ENCODE measurements at places on chromosomes 13 and 19.

- DNase-seq: no peak
Observed at GRCh38 chr13:93004919-93005318, 221.7 kb upstream of the GPC6 start.

- DNase-seq: no peak
Observed at GRCh38 chr13:70729369-70729768, 621.1 kb upstream of the KLHL1 start.

DNA sequence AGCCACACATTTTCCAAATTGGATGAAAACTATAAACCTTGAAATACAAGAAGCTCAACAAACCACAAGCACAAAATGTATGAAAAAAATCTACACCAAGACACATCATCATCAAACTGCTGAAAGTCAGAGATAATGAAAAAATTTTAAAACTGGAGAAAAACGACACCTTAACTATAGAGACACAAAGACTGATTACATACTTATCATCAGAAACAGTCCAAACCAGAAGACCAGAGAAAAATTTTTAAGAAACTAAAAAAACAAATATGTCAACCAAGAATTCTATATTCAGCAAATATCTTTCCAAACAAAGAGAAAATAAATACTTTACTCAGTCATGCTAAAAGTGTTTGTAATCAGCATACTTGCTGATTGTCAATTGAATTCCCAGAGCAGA lies 8.5 kb upstream of the ZNF823 start:
- DNase-seq: no peak

DNA sequence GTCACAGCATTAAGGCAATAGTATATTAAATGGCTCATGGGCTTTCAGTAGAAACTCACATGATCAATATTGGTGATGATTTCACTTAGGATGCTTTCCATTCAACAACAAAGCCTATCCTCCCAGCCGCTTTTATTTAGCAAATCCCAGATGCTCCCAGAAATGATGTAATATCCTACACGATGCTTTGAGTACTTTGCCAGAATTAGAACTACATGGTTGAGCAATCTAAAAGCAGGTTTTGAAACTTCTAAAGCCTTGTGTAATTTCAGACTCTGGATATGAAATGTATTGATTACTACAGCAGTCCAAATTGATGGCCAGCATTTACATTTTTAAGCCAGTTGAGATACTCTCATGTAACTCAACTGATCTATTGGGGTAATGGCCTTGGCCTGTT lies 13.6 kb downstream of the DLEU7 start:
- DNase-seq: no peak

GRCh38 chr13:106499896-106500295 lies 35.6 kb downstream of the EFNB2 start:
- DNase-seq: peak; percentile 15

GRCh38 chr19:46898731-46899130 lies 37.9 kb downstream of the ARHGAP35 start:
- DNase-seq: peak; percentile 56

DNA sequence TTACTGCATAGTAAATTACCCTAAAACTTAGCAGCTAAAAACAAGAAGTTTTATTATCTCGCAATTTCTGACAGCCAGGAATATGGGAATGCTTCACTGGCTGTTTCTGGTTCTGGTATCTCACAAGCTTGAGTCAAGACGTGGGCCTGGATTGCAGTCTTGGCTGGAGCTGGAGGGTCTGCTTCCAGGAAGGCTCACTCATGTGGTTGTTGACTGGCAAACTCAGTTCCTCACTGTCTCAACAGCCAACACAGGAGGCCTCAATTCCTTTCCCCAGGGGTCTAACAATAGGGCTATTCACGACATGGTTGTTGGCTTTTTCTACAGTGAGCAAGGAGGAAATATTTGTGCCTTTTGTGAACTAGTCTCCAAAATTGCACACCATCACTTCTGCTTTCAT lies 146.3 kb downstream of the GPC5 start:
- DNase-seq: no peak

GRCh38 chr13:36553491-36553890 lies 120.3 kb upstream of the SERTM1 start:
- no peak for DNase-seq

DNA sequence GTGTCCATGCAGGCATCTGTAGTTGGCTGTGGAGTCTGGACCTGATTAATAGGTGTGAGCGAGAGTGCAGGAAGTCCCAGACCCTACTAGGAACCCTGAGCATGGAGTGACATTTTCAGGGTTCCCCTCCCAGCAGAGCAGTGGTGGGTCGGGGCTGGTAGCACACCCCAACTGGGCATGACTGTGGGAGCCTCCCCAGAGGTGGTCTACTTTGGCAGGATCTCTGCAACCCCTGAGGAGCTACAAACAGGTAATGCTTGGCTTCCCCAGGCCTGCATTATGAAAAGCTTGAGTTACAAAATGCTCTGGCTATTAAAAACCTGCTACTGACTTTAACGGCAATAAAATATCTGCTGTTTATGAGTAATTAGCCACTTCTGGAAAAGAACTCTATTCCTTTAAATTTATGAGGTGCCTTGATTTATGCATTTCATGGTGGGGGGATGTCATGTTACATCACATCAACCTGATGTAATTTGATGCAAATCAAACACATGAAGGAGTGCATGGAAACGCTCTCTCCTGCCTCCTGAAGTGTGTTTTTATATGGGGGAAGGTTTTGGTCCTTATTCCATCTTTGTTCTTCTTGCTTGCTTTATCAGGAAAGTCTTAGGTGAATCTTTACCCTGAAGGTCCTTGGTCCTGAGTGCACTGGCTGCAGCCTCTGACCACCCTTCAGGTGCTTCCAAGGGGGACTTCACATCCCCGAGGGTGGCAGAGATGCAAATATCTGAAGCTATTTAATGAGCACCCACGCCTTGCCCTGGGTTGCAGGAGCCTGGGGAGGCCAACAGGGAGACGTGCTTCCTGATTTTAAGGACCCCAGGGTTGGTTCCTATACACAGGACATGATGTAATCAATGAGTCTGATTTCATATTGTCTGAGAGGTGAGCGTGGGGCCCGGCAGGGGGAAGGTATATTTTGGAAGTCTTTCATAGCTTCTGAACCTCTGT lies 54.0 kb downstream of the ZNF536 start:
- no peak for DNase-seq

DNA sequence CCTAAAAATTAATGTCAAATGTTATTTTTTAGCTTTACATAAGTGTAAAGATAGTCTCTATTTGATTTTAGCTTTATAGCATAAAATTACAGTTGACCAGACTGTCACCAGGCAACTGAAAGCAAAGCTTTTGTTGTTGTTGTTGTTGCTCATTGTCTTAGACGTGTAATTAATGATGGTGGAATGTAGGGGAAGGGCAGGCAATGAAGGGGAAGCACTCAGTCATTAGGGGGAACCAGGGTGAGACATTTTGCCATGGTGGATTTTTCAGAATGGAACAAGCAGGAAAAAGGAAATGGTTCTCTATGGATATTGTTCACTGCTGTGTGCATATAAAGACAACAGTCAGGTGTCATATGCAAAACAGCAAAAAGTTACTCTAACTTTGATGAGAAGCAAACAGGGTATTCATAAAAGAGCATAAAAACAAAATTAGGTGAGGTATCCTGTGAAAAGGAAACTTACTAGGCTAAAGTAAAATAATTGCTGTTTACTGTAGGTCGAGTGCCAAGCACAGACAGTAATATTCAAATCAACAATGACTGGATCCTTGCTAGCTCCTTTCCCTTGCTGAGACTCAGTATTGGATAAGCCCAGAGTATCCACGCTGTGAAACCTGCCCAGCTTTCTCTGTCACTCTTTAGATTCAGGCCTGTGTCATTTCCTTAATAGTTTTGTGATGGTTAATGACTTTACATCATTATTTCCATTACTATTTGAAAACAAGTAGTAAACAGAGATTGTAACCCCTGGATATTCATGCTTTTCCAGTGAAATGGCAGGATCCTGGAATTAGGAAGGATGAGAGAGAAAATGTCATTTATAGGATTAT lies 110.5 kb downstream of the LRCH1 start:
- no peak for DNase-seq

GRCh38 chr19:16143399-16144215 lies at the start of gene HSH2D:
HSH2D (plus strand) TSS chr19:16143685; CDS start chr19:16148751, 5,066 bp downstream.
- no peak for DNase-seq

- peak; percentile 27 for DNase-seq
Observed at GRCh38 chr19:19911150-19911549, 10.4 kb downstream of the ZNF93 start.

GRCh38 chr13:21117104-21117809 lies 55.9 kb upstream of the LATS2 start:
- no peak for DNase-seq

GRCh38 chr13:25171517-25172302 lies at the start of gene AMER2:
AMER2 (minus strand) TSS chr13:25172288; CDS start chr13:25171619, 669 bp downstream.
- no peak for DNase-seq

DNA sequence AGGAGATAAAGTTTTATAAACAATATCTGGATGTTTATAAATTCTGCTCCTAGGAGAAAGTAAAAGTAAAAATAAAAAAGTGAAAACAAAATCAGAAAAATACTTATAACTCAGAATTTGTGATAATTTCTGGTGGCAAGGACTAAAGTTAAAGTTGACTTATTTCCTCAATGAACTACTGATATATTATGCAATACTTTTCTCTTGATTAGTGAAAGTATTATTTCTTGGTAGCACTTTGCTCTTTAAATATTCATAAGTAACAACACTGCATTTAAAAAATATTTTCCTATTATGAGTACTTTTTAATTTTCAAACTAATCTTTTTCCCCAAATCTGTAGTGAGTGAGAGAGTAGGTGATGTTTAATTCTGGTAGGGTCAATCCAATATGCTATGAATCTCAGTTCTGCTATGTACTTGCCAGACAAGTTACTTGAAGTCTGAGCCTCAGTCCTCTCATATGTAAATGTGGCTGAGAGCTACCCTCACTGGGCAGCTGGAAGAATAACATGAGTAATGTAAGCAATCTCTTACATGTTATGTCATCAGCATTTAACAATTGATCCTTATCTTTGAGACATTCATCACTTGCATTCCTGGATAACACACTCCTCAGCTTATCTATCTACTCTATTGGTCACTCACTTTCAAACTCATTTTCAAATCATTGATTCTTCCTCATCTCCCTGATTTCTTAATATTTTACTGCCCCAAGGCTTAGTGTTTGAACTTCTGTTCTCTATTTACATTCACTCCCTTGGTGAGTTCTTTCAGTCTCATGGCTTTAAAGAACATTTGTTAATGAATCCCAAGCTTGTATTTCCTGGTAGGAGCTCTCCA lies 239.0 kb downstream of the RGCC start:
- peak; percentile 90 for DNase-seq

DNA sequence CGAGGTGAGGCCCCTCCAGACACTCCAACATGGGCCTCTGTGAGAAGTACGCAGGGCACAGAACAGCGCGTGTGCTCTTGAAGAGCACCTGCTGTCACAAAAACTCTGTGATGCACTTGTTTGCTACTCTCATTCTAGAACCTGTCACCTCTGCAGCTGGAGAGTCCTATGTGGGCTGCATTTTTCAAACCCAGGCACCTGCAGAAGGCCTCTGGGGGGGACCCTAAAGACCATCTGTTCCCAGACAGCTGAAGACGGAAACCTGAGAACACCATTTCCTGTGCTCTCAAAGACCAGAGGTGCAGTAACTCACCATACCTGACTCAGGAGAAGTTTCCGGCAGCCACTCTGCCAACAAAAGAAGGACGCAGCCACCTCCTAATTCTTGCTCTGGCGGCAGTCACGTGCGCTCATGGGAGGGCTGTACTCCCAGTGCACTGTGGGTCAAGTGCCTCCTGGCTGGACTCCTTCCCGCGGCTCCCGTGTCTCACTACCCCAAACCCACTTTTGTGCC lies 28.1 kb downstream of the RANBP3 start:
- DNase-seq: no peak

DNA sequence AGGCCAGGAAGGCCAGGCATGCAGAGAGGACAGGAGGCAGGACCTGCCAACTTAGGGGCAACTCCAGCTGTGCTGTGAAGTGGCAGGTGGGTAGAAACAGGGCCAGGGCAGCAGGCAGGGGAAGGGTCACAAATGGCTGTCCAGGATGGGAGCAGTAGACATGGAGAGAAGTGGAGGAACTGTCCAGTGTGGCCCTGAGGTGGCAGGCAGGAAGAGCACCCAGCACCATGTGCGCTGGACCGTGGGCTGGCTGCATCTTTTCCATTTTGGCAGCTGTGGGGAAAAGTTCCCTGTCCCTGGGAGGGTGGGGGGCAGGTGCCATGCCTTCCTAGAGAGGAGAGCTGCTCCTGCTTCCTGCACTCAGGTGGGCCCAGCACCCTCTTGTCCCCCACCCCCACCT lies 13.8 kb downstream of the DEDD2 start:
- DNase-seq: no peak

GRCh38 chr13:53092931-53093330 lies 64.3 kb downstream of the OLFM4 start:
- no peak for DNase-seq

DNA sequence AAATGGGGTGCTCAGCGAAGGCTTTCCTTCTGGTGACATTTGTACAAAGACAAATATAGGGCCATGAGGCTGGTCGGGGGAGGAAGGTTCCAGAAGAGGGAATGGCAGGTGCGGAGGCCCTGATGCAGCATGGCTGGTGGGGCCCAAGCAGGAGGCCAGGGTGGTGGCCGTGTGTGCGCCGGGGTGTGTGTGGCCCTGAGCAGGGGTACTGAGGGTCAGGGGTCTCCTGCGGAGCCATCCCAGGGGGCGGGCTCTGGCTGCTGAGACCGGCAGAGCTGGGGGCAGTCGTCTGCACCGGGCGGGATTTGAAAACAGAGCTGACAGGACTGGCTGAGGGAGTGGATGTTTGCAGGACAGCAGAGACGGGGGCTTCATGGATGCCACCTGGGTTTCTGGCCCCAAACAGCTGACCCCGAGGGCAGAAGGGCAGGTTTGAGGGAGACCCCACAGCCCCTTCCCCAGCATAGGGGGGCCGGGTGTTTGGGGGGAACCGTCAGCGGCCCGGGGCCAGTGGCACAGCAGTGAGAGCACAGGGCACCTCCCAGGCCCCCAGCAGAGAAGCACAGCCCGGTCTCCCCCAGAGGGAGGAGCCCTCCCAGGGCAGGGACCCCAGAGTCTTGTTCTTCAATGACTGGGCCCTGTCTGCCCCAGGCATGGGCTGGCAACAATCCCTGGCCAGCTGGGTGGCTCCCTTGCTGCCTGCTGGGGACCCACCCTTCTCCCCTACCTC lies 11.4 kb downstream of the PIAS4 start:
- DNase-seq: no peak

- no peak for DNase-seq
Observed at GRCh38 chr19:45900738-45901431, 1.5 kb downstream of the MYPOP start.

DNA sequence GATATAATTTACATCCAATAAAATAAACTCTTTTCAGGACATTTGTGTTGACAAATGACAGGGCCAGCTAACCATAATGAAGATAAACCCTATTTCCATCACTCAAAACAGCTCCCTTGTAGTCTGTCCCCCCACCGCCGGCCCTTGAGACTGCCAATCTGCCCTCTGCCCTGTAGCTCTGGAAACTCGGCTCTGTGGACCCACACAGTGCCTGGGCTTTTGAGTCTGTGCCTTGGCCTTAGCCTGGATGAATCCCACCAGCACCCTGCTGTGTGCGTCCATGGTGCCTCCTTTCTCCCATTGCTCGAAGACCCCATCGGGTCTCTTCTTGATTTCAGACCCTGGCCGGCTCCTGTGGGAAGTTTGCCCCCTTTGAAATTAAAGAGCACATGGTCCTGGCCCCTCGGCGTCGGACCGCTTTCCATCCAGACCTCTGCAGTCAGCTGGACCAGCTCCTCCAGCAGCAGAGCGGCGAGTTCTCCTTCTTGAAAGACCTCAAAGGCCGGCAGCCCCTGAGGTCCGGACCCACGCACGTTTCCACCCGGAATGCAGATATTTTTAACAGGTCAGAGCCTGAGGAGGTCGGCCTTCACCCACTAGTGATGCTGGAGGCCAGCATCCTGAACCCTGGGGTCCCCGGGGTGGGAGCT lies 26.0 kb downstream of the CHAF1A start:
- no peak for DNase-seq

Measured in EL (cell line).